ENCODE measurements at places on chromosomes 7 and 10.

DNA sequence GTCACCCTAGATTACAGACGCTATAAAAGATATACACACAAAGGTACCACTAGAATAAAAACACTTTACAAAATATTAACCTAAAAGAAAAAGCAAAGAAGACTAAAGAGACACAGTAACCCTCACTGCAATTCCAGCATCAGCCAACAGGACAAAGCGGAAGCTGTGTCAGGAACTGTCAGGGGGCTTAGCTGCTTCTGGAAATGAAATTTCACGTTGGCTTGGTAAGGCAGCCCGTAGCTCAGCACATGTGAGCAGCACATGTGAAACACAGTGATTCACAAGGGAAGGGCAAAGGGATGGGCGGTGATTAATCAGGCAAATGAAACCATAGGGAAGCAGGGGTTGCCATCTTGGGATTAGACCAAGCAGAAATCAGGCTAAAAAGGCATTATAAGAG lies 195.4 kb downstream of the MGMT start:
- H3K27ac ChIP-seq: no peak overlapping the region
- no peak overlapping the region for H3K4me3 ChIP-seq
- H3K27me3 ChIP-seq: peaks cover 3% of the 10 kb centered on the region
- DNase-seq: no peak

DNA sequence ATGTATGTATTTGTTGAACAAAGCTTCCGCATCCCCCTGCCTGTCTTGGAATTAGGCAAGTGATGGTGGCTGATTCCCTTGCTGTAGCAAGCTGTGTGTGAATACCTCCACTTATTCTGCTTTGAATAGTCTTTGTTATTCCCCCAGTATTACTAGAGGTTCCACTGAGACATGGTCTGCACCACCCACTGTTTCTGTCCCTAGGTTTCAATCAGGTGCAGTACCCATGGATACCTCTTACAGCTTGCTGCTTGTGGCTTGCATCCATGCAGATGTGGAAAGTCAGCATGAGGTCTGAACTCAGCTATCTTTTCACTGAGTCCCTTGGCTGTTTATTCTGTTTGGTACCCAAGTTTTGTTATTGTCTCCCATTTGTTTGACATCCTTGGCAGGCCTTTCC lies 447.4 kb downstream of the GRM8 start:
- no peaks in the 10 kb centered on the region for H3K27me3 ChIP-seq
- no peaks in the 10 kb centered on the region for H3K36me3 ChIP-seq
- no peaks in the 10 kb centered on the region for H3K4me1 ChIP-seq

- no peak overlapping the region for H3K27ac ChIP-seq
- no peaks in the 10 kb centered on the region for H3K36me3 ChIP-seq
- H3K4me3 ChIP-seq: no peak overlapping the region
- no peaks in the 10 kb centered on the region for H3K4me1 ChIP-seq
- no peak for DNase-seq
- H3K27me3 ChIP-seq: no peaks in the 10 kb centered on the region
Measured at GRCh38 chr10:32790483-32790882, 167.5 kb downstream of the ITGB1 start.

DNA sequence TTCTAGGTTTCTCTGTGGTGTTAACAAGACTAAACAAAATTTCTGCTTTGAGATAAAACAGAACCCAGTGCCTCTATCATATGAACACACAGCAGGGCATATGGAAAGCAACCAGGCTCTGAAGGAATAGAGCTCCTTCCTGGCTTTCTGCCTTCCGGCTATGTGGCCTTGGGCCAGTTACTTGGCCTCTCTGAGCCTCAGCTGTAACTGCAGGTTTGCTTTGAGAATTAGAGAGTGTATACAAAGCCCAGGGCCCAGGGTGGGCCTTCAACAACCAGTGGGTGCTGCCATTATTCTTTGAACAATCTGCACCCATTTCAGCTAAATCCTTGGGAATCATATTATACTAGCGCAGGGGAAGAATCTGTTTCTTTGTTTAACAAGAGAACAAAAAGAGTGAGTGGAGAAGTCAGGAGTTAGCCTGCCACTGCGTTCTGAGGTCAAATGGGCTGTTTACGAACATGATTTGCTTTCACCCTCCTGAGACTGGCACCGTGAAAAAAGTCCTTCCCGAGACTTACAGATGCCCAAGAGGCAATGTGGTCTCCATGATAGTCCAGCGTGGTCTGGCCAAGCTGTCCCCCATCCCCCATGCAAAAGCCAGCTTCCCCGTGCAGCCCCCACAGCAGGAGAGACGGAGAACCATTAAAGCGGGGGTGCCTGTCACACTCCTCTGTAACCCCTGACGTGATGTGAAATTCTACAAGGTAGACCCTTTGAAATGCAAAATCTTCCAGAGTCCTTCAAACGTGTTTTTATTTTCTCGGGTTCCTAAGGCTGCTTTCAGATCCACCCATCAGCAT lies 4.9 kb downstream of the FAM53B start:
- no peak overlapping the region for H3K27ac ChIP-seq
- H3K36me3 ChIP-seq: peaks cover 12% of the 10 kb centered on the region

GRCh38 chr7:75889223-75889825 lies 10.5 kb downstream of the RHBDD2 start:
- H3K36me3 ChIP-seq: peaks cover 57% of the 10 kb centered on the region
- H3K27me3 ChIP-seq: no peaks in the 10 kb centered on the region
- H3K27ac ChIP-seq: no peak overlapping the region
- H3K4me1 ChIP-seq: no peaks in the 10 kb centered on the region
- no peak overlapping the region for H3K4me3 ChIP-seq
- DNase-seq: no peak

All from neuronal stem cell (in vitro differentiated cells).